ENCODE measurements at places on chromosomes 16 and 17.
A peak's percentile ranks its signal among the peaks of the same experiment; 100 is the strongest.

DNA sequence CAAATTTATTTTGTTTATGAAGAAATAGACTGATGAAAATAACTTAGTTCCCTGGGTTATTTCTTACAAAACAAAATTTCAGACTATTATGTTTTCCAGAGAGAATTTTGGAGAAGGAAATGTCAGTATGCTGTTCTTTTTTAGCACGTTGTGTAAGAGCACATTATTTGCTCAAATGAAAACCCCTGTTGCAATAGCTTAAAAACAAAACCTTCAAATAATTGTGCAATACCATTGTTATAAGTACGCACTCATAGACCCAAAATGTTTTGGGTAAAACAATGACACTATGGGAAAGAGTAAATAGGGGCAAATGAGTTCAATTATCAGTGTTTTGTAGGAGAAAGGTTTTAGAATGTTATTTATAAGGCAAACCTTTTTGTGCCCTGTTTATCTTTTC, 18.2 kb downstream of the VMP1 start:
- DNase-seq, result peak; percentile 31

DNA sequence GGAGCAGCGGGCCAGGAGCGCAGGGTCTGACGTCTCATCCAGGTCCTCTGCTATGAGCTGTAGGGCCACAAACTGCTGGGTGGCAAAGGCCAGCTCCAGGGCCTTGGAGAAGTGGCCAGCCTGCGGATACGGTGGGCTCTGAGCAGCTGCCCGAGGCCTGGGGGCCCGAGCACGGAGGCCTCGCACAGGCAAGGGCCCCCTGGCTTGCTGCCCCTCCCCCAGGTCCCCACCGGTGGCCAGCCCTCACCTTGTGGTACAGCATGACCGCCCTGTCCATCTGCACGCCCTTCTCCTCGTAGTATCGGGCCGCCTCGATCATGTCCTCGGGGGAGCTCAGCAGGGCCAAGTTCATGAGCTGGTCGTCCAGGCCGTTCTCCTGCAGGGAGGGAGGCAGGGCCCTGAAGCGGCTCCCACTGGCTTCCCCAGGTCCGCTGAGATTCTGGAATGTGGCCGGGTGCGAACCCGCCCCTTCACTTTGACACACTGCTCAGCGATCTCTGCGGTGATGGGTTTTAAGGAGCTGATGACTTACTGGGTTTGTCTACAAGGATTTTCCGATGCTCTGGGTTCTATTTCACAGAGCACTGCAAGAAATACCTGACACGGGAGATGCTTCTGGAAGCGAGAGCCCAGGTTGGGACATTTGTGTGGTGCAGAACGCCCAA, 9.8 kb upstream of the TMEM204 start:
- DNase-seq, result no peak

- DNase-seq, result no peak
These were observed 3.1 kb upstream of the UBE2I start for GRCh38 chr16:1306334-1306733.

DNA sequence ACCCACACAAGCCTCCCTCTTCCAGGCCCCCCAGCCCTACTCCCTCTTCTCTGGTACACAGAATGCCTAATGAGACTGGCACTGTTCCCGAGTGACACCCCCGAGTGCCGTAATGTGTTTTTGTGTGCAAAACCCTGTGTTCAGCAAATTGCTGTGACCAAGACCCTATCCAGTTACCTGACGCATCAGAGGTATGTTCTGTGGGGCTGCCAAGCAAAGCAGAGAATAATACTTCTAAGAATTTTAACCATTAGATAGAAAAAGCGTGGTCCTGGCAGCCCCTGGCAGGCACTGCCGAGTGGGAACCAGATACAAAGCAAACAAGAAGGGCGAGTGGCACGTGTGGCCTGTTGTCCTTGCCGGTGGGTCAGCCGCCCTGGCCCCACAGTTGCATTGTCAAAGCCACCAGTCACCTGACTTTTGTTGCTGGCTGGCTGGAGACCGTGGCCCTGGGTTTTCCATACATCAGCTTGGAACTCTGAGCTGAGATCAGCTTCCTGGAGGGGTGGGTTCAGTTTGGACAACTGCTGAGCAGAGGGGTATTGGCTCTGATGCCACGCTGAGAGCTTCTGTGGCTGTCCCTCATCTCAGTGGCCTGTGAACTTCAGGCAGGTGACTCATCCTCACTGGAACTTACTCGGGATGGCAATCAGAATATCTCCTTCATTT, 69.1 kb upstream of the BRD7 start:
- no peak for DNase-seq

- no peak for DNase-seq
These were observed 7.7 kb downstream of the CCL3L1 start for GRCh38 chr17:36188891-36189306.

GRCh38 chr16:85624646-85625045, 11.5 kb downstream of the GSE1 start:
- no peak for DNase-seq

- no peak for DNase-seq
These were observed 28.7 kb downstream of the SOX8 start for GRCh38 chr16:1010251-1010650.

DNA sequence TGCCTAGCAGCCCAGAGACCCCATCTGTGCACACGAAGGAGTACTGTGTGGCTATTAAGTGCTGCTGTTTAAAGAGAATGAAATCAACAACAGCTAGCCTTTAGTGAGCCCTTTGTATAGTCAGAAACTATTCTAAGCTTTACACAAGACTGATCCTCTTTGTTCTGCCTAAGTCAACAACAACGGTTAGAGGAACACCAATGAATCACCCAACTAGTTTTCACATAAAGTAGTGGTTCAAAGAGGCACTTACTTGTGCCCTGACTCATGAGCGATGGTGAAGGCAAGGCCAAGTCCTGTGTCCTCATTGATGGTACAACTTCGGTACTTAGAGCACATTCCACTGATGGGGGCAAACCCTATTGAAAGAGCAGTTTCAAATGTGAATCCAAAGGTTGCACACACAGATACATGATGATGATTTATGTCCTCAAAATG, 75.8 kb downstream of the ADAMTS18 start:
- DNase-seq, result no peak

GRCh38 chr16:77171745-77172635, 19.0 kb upstream of the MON1B start:
- peak; percentile 27 for DNase-seq

DNA sequence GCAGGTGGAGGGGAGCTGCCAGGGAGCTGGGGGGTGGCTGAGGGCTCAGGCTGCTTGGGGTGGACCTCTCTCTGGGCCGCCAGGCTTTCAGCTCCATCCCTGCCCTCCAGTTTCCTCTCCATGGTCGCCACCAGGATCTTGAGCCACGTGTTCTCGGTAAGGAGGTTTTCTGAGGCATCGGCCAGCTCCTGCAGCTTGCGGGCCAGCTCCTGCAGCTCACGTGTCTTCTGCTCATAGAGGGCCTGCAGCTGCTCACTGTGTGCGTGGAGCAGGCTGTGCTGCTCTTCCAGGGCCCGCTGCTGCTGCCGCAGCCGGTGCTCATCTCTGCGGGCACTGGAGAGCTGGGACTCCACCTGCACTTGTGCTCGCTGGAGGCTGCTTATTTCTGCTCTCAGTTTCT, 11.0 kb downstream of the SNN start:
- no peak for DNase-seq

DNA sequence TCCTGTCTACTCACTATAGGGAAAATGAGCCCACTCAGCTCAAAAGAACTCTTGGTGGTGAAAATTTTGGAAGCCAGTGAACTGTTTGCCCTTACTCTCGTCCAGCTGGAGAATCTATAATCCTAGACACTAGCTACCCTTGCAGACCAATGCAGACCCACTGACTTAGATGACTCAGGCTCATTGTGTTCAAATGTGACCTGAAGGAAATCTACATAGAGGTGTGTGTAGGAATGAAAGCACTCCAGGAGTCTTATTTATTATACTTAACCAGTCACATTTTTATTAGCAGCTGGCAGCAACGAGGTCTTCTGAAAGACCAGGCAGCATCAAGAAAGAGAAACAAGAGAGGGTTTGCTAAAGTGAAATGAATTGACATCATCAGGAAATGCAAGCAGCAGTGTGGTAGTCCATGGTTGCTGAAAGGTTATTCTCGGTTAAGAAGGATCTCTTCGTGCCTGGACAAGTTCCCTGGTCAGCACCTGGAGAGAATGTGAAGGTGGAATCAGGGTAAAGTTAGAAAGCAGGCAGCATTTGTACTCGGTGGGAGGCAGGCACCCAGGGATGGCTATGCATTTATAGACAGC, 1.4 kb downstream of the KRTAP29-1 start:
- no peak for DNase-seq

DNA sequence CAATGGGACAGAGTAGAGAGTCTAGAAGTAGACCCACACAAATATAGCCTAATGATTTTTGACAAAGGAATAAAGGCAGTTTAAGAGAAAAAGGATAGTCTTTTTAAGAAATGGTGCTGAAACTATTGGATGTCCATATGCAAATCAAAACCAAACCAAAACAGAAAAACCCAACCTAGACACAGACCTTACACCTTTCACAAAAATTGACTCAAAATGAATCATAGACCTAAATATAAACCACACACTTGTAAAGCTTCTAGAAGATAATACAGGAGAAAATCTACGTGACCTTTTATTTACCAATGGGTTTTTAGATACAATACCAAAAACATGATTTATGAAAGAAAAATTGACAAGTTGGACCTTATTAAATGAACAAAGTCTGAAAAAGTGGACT, 66.4 kb upstream of the MPHOSPH6 start:
- no peak for DNase-seq

GRCh38 chr17:79985943-79986391, 49.7 kb downstream of the TBC1D16 start:
- no peak for DNase-seq

DNA sequence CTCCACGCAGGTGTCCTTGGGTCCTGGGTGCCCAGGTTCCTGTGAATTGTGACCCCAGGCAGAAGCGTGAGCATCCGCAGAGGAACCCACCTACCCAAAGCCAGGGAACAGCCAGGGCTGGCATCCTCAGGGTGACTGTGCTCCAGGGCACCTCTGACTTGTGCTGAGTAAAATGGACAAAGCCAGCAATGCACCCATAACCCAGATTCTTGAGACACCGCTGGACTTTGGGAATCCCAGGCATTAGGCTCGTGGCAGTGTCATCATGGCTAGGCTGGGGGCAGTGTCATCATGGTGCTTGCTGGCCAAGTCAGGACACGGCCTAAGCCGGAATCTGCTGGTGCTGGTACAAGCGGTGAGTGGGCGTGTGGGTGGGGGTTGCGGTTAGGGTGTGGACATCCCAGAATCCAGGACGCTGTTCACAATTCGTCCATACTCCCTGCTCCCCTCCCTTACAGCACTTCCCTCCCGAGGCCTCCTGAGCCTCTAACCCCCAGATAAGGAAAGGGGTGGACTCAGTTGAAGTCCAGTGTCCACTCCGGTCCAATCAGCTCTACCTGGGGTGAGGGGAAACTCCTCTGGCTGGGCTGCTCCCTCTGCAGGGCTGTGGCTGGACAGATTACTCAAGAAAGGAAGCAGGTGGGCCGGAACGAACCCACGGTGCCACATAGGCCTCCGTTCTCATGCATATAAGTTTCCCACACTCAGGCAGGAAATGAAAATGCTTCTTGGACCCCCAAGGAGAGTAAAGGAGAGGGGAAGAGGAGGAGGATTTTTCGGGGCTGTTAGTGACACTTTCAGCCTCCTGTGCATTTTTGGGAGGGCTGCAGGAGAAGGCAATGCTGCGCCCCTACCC, 138.9 kb downstream of the SEC14L1 start:
- no peak for DNase-seq

GRCh38 chr17:48970865-48971687, 2.7 kb upstream of the GIP start:
- no peak for DNase-seq

- no peak for DNase-seq
These were observed 593 bp upstream of the WDR45B start for GRCh38 chr17:82648742-82649331.

DNA sequence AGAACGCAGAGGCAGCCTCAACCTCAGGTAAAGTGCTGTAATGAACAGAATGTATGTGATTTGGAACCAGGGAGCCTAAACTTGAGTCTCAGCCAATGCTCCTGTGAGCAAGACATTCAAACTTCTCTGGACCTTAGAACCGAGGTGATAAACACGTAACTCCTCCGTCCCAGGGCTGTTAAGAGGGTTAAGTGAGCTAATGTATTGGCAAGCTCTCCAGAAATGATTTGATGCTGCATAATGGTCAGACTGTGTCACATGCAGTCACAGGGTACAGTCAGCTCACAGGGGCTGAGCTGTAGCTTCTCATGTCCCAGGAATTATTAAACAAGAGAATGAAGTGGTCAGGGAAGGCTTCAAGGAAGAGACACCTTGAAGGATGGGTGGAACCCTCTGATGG, 10.0 kb upstream of the SLC4A1 start:
- DNase-seq, result no peak

GRCh38 chr16:31064882-31065461, 9.1 kb downstream of the ZNF668 start:
- DNase-seq, result peak; percentile 78

GRCh38 chr17:56700919-56701420, 107.5 kb downstream of the NOG start:
- no peak for DNase-seq

DNA sequence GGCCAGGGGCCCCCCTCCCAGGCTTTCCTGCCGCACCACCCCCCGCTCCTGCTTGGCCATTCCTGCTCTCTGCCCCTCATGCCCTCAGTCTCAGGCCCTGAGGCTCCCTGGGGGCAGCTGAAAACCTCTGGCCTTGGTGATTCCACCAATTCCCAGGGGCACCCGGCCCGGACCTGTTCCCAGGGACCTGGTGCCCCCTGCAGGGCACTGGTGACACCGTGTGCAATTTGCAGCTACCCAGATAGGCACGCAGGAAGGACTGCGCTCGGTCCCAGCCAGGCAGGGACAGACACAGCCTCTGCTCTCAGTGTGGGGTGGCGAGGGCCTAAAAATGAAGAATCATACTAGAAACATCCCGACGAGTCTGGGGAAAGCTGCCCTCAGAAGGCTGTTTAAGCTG, 13.4 kb downstream of the WFDC1 start:
- no peak for DNase-seq

DNA sequence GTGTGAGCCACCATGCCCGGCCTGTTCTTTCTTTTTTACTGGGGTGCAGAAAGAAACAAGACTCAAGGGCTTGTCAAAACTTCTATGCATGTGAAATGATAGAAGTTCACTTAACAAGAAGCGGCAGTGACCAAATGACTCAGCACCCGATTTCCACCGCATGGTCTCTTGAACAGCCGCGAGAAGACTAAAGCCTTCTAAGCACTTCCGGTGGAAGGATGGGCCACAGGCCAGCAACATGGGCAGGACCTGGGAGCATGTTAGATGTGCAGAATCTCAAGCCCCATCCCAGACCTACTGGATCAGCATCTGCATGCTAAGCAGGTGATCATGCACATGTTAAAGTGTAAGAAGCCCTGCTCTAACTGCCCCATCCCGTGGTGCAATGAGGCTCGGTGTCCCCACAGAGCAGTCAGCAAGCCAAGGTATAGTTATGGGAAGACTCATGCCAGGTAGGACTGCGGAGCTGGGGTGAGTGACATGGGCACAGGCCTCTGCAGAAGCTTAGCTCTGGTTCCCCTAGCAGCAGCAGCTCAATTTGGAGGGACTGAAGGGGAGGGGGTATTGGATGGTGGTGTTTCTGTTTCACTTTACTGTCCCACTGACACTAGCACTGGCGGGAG, 88.5 kb upstream of the HNF1B start:
- no peak for DNase-seq

Measured in AG09319 (cell line).